Anterior cingulate cortex (tissue), 58 donors: ENCODE measurements at places on chromosomes 1 and 21.
A peak's percentile ranks its signal among the peaks of the same experiment; 100 is the strongest.

GRCh38 chr21:35256468-35256988 is 207.4 kb upstream of the RUNX1 start:
- DNase-seq, result peak; percentile 67

GRCh38 chr21:28253961-28254360 is 738.7 kb downstream of the LTN1 start:
- DNase-seq, result no peak

GRCh38 chr21:43790010-43790524 is 690 bp downstream of the RRP1 start:
- DNase-seq, result no peak

DNA sequence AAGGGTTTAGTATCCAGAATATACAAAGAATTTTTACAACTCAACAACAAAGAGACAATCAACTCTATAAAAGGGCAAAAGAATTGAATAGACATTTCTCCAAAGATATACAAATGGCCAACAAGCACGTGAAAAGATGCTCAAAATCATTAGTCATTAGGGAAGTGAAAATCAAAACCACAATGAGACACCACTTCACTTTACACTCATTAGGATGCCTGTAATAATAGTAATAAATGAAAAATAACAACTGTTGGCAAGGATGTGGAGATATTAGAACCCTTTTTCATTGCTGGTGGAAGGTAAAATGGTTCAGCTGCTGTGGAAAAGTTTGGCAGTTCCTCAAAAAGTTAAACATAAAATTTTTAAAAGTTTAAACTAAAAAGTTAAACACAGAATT is 7.0 kb upstream of the ABCD3 start:
- no peak for DNase-seq

- DNase-seq, result no peak
Measured at GRCh38 chr1:8202182-8202905, 115.6 kb upstream of the SLC45A1 start.

DNA sequence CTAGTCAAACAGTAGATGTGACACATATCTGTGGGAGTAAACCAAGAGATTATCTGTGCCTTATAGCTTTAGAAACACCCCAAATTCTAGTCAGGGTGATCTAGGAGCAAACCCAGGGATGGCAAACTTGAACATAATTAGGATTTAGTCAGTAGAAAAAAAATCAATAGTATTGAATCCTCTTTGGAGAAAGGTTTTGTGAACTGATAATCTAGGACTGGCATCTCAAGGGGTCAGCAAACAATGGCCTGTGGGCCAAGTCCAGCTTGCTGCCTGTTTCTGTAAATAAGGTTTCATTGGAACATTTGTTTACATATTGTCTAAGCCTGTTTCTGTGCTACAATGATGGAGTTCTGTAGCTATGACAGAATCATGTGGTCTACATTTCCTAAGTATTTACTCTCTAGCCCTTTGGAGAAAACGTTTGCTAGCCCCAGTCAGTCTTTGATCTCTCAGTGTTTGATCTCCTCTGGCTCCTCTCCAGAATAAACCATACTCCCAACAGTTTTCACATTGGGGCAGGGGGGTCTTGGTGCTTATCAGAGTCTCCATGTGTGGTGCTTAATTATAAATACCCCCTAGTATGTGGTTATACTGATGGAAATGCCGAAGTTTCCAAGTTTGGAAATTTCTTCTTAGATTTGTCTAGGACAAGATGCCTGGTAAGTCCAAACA is 385.8 kb downstream of the NTNG1 start:
- no peak for DNase-seq

- no peak for DNase-seq
Measured at GRCh38 chr1:201363467-201363866, 14.0 kb downstream of the TNNT2 start.

DNA sequence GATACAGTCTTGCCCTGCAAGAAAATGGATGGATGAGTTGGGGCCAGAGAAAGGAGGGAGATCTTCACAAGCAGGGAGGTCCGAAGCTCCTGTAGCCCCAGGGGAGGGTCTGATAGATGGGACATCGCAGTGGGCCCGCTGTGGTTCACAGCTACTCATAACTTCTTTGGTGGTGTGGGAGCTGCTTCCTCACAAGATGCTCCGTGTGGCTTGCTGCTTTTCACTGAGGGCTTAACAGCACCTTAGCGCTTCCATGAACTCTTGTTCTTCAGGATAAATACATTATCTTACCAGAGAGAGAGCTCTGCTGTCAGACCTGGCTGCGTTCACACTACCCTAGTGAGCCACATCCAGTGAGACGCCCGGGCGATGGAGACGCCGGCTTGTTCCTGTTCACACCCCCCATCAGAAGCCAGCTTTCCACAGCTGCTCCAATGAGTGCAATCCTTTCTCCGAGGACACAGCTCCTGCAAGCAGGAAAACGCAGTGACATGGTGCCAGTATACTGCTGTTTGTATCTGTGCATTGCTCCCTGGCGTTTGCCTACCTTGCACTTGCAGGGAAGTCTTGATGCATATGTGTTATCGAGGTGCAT is 599.8 kb downstream of the AJAP1 start:
- no peak for DNase-seq

- no peak for DNase-seq
Measured at GRCh38 chr1:183911285-183911684, 106.4 kb downstream of the RGL1 start.

GRCh38 chr1:116929961-116930592 is 20.4 kb downstream of the PTGFRN start:
- no peak for DNase-seq

DNA sequence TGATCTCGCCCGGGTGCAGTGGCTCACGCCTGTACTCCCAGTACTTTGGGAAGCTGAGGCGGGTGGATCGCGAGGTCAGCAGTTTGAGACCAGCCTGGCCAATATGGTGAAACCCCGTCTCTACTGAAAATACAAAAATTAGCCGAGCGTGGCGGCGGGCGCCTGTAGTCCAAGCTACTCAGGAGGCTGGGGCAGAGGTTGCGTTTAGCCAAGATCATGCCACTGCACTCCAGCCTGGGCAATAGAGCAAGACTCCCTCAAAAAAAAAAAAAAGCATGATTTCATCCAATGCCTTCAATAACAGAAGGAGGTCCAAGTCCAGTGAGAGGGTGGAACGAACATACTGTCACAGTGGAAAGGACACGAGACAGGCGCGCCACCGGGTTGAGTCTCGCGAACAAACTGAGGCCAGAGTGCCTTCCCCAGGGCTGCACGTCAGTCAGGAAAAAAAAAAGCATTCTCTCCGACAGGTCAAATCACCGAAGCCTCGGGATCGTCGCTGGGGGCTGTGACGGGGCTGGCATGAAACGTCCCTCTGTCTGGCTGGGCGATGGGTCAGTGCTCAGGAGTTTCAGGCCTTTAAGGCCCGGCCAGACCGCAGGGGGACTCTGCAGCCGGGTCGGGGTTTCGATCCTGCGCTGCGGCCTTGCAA is 8.4 kb upstream of the CROCC start:
- DNase-seq, result no peak

DNA sequence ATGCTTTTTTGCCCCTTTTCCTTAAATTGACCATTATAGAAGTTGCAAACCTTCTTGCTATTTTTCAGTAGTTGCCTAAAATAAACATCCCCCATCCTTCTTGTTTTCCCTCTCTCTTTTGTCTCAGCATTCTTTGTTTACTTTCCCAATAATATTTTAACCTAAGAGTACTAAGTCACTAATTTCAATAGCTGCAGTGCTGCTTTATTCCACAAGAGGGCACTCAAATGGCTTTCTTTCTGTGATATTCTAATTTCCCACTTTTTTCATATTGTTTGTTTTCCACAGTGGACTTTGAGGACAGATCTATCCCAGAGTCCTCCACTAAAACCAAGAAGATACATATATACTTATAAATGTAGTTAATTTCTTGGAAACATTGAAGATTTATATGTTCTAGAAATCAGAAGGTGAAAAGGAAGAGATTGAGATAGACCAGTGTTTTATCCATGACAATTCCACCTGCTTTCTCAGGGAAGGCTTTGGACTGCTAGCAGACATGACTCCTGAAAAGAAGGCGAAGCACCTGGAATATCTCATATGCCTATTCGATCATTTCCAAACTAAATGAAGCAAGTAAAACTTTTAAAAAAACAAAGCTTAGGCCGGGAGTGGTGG is 104.8 kb upstream of the GRIK1 start:
- DNase-seq, result no peak

GRCh38 chr1:5109633-5110032 is 455.2 kb downstream of the AJAP1 start:
- no peak for DNase-seq

- DNase-seq, result no peak
Measured at GRCh38 chr21:31181082-31181750, 142.9 kb upstream of the KRTAP19-8 start.

DNA sequence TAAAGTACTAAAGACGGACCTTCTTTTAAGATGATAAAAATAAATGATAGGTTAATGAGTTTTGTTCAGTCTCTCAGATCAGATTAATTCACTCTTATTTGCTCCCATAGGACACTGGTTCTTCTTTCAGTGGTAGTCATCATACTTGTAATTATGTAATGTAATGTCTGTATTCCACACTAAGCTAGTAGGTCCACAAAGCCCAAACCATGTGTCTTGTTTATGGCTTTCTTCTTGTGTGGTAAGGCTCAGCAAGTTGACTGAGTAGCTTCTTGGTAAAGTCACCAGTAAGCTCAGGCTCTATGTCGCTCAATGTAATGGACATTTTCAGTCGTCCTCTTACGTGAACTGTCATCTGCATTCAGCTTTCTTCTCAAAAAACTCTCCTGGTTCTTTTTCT is 2.5 kb downstream of the LYPLAL1 start:
- no peak for DNase-seq

DNA sequence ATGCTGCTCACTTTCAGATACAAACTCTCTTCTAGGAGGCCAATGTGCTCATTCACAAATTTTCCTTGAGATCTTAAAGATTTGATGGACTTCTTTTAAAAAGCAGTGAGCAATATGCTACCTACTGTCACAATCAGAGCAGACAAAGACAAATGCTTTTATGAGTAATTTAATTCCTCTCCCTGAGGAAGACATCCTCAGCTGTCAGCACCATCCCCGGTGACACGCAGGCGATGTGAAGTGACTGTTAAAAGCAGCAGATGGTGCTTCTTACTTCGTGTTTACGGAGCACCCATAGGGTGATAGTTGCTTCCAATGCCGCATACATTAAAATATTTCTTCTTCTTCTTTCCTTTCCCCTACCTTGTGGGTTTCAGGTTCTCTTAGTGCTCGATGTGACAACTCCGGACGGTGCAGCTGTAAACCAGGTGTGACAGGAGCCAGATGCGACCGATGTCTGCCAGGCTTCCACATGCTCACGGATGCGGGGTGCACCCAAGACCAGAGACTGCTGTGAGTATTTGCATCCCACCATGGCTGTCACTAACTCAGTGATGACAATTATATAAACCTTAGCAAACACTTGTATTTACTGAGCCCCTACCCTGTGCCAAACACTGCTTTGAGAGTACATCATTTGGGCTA is 29.1 kb downstream of the LAMC2 start:
- peak; percentile 21 for DNase-seq

GRCh38 chr1:204701229-204701628 is 15.7 kb upstream of the LRRN2 start:
- DNase-seq, result no peak

DNA sequence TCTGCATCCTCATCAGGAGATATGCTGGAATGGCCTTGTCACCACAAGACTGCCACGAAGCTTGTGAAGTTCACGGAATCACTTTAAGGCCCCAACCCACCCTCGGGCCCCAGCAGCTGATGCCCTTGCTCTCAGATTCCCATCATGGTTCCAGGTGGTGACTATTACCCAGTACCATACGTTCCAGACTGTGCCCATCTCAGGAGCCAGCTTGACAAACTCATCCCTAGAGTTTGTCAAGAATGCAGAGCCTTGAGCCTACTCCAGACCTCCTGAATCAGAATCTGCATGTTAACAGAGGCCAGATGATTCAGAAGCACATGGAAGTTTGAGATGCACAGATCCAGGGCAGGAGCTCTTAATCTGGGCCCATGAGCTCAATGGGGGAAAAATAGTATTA is 53.9 kb upstream of the RBM15 start:
- DNase-seq, result no peak

DNA sequence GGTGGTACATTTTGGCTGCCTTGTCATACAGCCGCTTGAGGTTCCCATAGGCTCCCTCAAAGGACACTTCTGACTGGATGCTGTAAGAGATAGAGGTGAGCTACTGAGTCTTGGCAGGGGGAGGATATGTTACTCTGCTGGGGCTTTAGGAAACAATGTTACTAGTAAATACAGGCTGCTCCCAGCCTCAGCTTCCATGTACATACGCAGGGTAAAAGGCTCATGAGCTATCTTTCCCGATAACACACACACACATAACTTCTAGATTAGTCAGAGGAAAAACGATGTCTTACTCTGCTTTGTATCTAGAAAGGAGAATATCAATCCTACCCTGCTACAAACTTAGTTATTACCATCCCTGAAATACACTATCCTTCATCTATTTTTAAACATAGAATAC is 14.3 kb downstream of the SMG5 start:
- DNase-seq, result no peak

DNA sequence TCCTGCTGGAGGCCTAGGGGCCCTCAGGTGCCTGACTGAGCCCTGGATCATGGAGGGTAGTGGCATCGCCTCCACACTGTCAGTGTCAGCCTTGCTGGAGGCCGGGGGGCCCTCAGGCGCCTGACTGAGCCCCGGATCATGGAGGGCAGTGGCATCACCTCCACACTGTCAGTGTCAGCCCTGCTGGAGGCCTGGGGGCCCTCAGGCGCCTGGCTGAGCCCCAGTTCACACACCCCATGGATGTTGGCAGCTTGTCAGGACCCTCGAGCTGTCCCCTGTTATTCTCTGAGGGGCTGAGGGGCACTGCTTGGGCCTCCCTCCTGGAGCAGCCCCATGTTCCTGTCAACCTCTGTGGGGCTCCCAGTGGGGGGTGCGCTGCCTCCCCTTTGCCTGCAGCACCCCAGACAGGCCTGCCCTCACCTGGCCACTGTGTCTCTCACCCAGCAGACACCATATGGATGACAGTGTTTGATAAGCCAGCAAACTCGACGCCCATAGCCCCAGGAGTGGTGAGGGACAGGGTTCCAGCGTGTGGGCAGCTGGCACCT is 197.6 kb downstream of the LIPI start:
- no peak for DNase-seq

GRCh38 chr1:65150583-65151263 is 2.7 kb downstream of the AK4 start:
- no peak for DNase-seq

GRCh38 chr1:64948905-64949833 is 17.2 kb downstream of the JAK1 start:
- no peak for DNase-seq

DNA sequence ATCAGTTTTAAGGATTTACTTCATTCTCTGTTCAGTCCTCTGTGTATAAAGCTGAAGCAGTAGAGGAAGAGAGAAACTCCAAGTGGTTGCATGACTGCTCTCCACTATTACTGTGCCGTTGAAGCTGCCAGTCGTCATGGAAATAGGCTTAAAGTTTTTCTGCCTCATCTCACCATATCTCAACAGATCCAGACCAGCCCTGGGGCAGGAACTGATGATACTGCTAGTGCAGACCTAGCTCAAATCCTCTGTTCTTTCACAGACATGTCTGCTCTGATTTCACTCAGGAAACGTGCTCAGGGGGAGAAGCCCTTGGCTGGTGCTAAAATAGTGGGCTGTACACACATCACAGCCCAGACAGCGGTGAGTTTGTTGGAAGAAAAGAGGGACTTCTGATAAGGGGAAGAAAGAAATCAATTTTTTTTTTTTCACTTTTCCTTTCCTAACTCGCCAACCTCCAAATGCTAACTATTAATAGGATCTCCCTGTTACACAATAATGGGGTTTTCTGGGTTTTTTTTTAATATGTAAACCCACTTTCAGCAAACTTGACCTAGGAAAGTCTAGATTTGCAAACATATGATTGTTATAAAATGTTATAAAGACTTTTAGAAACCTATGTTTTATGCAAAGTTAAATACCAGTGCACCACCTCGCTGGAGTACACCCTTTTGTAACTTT is 22.2 kb upstream of the STRIP1 start:
- DNase-seq, result no peak

- no peak for DNase-seq
Measured at GRCh38 chr1:52709016-52709415, 10.9 kb upstream of the COA7 start.
